ENCODE measurements at places on chromosomes 4 and X.
A peak's percentile ranks its signal among the peaks of the same experiment; 100 is the strongest.

DNA sequence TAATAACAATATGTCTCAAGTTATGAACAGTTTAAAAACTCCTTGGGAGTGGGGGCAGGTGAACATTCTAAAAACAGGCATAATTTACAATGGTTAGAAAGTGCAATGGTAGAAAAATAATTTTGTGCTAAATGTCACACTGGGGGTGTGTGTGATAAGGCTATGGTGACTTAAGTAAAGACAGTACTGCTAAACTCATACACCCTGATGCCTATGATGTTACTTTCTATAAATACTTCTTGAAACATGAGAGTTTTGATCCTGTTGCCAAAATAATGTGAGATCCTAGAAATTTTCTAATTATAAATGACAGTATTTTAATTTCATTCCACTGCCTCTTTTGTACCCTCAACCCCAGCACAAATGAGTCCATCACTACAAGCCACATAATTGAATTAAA, 144.2 kb downstream of the POLA1 start:
- H3K27me3 ChIP-seq = peaks cover 2% of the 10 kb centered on the region
- no peak for DNase-seq
- no peak overlapping the region for H3K4me3 ChIP-seq

DNA sequence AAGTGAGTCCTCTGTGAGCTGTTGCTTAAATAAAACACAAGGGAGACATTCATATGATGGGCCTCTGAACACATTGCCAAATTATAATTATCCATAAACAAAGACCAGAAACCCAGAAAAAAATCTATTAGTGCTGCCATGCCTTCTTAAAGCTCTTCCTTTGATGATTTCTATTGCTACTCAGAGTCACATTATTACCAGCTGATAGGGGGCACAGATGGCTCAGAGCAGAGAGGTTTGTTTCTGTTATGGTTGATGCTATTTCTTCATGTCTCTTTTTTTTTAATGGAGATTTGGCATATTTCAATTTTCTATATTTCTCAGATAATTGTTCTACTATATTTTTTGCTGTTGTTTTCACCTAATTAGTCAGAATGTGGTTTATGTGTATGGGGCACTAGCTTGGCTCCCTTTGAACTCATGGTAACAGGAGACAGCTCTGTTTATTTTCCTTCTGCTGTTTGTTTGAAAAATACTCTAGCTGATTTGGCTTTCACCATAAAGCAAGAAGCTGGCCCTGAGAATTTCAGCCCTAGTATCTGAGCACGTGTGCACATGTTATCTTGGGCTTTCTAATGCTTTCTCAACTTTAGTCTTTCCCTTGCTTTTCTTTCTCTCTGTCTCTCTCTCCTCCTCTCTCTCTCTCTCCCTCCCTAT, 568.8 kb downstream of the PPARGC1A start:
- H3K4me3 ChIP-seq = no peak overlapping the region
- DNase-seq = no peak
- H3K4me1 ChIP-seq = no peaks in the 10 kb centered on the region
- no peaks in the 10 kb centered on the region for H3K36me3 ChIP-seq
- no peaks in the 10 kb centered on the region for H3K27me3 ChIP-seq
- no peak overlapping the region for H3K27ac ChIP-seq

GRCh38 chrX:15373976-15374375, 10.2 kb downstream of the VEGFD start:
- no peak overlapping the region for H3K27ac ChIP-seq
- no peak overlapping the region for H3K4me3 ChIP-seq
- H3K27me3 ChIP-seq = peaks cover 7% of the 10 kb centered on the region
- DNase-seq = no peak

GRCh38 chr4:147019091-147019490, 73.4 kb upstream of the TTC29 start:
- peak; percentile 50 for DNase-seq
- no peak overlapping the region for H3K27ac ChIP-seq

DNA sequence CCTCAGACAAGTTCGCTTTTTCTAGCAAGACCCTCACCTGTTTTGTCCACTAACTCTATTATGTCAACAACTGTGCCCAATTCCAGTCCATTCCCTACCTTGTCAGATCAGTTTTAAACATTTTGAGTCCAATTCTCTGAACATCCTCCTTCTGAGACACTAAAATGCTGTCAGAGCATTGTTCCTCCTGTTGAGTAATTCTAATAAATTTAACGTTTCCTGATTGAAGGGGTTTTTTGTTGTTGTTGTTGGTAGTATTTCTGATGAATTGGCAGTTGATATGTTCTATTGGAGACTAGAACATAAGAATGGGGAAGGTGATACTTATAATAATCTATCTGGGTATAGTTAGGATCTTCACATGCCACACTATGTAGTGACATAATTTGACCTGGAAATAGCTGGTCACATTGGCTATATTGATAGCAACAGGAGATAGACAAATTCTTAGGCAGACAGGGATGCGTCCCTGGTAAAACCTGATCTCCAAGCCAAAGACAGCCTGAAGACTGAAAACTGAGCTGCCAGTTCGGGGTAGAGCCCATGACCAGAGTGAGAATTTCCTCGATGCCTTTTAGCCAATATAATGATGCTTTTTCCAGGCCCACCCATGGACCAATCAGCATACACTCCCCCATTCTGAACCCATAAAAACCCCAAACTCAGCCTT, 12.4 kb upstream of the CXCL2 start:
- DNase-seq = no peak
- peaks cover 9% of the 10 kb centered on the region for H3K4me1 ChIP-seq
- peak overlapping the region; percentile 59 for H3K27ac ChIP-seq
- no peaks in the 10 kb centered on the region for H3K27me3 ChIP-seq

DNA sequence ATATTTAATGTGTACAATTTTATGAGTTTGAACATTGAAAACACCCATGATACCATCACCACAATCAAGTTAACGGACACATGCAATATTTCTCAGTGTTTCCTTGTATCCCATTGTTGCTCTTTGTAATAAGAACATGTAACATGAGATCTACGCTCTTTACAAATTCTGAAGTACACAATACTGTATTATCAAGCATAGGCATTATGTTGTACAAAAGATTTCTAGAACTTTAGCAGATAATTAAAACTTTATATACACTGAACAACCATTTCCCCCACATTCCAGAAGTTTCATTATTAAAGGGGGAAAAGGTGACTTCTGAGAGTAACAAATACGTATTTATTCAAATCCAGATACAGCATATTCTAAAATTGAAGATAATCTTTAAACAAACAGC, 114.5 kb downstream of the SLC10A7 start:
- no peaks in the 10 kb centered on the region for H3K36me3 ChIP-seq
- H3K4me3 ChIP-seq = no peak overlapping the region
- no peak overlapping the region for H3K27ac ChIP-seq
- DNase-seq = no peak

DNA sequence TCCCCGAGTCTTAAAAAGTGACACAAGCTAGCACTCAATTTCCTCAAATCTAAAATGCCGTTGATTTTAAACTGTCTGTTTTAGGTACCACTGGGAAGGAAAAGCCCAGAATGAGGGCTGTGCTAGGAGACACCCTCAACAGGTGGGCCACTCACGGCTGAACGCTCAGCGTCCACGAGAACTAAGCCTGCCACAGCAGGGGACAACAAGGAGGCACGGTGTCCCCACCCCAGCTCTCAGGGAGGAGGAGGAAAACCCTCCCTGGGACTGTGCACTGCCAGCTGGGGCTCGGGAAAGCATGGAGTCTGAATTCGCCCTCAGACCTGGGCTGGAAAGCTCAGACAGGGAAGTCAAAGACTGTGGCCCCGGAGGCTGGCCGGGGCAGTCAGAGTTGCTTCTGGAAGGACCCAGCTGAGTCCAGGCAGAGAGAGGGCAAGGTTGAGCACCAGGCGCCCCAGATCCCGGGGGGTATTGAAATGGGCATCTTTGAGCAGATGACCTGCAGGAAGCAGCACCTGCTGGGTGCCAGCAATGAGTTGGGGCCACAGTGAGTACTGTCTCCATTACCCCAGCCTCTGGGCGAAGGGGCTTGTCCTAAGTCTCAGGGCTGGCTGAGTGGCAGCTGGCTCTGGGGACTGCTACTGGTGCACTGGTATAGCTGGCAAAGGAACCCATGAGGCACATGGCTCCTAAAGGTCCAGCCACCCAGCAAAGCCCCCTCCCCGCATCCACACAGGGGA, 769 bp upstream of the CPZ start:
- no peaks in the 10 kb centered on the region for H3K4me1 ChIP-seq
- H3K27me3 ChIP-seq = peaks cover 3% of the 10 kb centered on the region
- no peaks in the 10 kb centered on the region for H3K36me3 ChIP-seq
- peak; percentile 58 for DNase-seq

GRCh38 chr4:148893095-148893494, 450.9 kb upstream of the NR3C2 start:
- H3K4me1 ChIP-seq = no peaks in the 10 kb centered on the region
- no peak overlapping the region for H3K4me3 ChIP-seq
- no peaks in the 10 kb centered on the region for H3K36me3 ChIP-seq
- no peaks in the 10 kb centered on the region for H3K27me3 ChIP-seq
- DNase-seq = peak; percentile 51

DNA sequence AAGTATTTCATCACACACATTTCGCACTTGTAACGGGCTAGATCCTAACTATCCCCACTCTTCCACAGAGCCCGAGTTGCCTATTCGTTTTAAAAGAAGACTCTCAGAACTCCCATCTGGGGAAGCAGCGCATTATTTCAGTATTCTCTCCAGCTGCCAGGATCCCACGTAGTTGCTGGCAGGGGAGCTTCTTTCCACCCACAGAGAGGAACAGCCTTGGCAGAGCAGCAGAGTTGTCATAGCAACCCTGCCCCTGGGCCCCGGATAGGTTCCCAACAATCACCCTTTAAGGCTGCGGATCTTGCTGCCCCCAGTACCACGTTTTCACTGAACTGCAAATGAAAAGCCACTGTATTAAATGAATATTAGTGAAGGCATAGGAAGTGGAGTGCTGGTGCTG, 106.7 kb downstream of the GPM6A start:
- H3K36me3 ChIP-seq = no peaks in the 10 kb centered on the region
- H3K27ac ChIP-seq = no peak overlapping the region
- no peak overlapping the region for H3K4me3 ChIP-seq
- no peaks in the 10 kb centered on the region for H3K27me3 ChIP-seq
- peak; percentile 5 for DNase-seq

DNA sequence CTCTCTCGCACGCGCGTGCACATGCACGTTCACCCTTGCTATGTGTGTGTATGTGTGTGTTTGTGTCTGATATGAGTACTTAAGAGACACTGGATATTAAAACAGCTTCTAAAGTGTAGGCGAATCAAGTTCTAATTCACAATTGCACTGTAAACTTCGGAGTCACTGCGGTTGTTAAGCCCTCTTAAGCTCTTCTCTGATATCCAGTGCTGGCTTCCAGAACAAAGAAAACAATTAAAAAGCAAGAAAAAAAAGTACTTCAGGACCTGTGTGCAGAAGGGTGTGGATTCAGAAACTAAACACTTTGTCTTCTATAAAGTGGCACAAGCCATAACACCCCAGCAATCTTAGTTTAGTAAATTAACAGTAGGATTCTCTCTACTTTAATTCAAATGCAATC, 300.2 kb downstream of the PCDH7 start:
- H3K4me1 ChIP-seq = no peaks in the 10 kb centered on the region
- DNase-seq = no peak
- no peak overlapping the region for H3K27ac ChIP-seq

- no peak overlapping the region for H3K4me3 ChIP-seq
- peaks cover 6% of the 10 kb centered on the region for H3K27me3 ChIP-seq
- no peak for DNase-seq
- no peaks in the 10 kb centered on the region for H3K36me3 ChIP-seq
Observed at GRCh38 chrX:108344216-108344615, 94.0 kb downstream of the COL4A6 start.

DNA sequence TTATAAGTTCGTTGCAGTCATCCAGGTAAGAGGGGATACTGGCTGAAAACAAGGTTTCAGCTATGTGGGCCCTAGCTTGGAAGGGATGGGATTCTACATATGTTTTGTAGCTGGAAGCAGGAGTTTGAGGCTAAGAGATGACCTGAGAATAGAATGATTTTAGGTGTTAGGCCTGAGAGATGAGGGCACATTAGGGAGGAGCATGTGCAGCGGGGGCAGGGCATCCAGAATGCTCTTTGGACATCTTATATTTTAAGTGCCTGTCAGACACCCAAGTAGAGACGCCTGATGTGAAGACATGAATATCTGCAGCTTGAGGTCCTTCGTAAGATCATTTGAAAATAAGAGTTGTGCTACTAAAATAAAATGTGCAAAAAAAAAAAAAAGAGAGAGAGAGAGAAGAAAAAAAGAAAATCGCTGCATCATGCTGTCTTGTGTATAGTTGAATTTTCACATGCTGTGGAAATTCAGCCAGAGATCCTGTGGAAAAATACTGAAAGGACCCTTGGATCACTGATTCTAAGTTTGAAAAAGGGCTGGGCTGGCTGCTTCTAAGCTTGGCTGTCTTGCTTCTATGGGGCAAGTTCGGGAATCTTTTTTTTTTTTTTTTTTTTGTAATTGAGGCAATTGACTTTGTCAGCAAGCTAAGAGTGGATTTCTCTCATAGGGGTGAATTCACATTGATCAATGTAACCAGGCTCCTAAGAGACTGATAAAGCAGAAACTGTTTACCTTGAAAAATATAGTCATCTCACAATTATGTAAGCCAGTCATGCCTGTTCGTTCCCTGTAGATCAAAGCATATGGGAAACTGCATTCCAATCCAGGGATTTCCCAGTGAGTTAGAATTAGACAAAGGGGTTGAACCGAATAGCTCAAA, 341.0 kb upstream of the GATB start:
- H3K27ac ChIP-seq = no peak overlapping the region
- H3K27me3 ChIP-seq = no peaks in the 10 kb centered on the region
- no peak overlapping the region for H3K4me3 ChIP-seq
- no peak for DNase-seq

DNA sequence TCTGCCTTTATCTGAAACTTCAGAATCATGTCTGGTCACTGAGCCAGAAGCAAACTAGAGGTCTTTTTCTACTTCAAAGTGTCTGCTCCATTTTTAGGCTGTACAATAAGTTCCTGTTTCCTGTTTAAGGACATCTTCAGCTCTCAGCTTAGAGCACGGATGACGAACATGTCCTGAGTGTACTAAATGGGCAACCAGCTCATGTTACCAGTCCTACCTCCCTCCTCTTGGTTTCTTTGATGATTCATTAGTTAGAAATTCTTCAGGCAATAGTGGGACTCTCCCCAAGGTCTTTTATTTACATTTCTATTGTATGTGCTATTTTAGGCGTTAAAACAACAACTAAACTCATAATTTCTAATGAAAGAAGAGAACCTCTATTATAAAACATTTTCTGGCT, 58.0 kb downstream of the ENPEP start:
- H3K36me3 ChIP-seq = no peaks in the 10 kb centered on the region
- H3K4me3 ChIP-seq = no peak overlapping the region
- DNase-seq = no peak
- no peaks in the 10 kb centered on the region for H3K4me1 ChIP-seq

All from kidney (tissue), 22 donors.